ENCODE measurements at places on chromosomes 5 and 9.

DNA sequence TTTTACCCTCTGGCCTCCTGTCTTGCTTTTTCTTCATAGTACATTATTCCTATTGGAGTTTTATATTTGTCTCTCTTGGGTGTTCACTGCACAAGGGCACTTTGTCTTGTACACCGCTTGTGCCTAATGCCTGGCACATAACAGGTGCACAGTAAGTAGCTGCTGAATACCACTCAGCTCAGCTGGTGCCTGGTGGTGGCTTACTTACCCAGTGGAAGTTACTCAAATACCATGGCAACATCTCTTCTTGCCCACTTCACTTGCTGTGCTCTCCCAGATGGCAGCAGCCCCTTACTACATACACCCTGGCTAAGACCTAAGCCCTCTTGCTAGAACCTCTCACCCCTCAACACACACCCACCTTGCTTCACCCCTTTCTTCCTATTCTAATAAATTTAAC, 11.3 kb upstream of the SKP1 start:
- DNase-seq, result no peak

GRCh38 chr5:176360894-176361436, 599 bp downstream of the KIAA1191 start:
- no peak for DNase-seq

DNA sequence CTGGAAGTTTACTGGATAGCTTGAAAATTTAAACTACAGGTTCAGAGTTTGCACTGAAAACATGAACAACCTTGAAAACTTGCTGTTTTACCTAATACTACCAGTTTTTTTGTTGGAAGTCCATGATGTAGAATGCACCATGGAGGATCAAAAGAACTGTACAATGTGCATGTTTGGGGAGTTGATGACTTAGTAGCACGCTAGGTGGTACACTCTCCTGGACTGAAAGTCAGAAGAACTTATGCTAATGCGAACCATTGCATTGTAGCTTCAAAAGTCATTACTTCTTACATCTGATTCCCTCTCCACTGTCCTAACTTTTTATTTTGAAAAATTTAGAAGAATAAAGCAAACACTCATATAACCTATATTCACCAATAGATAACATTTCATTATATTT, 211.0 kb downstream of the OSTF1 start:
- DNase-seq, result no peak

- DNase-seq, result no peak
Observed at GRCh38 chr5:139443831-139444453, 4.6 kb upstream of the DNAJC18 start.

DNA sequence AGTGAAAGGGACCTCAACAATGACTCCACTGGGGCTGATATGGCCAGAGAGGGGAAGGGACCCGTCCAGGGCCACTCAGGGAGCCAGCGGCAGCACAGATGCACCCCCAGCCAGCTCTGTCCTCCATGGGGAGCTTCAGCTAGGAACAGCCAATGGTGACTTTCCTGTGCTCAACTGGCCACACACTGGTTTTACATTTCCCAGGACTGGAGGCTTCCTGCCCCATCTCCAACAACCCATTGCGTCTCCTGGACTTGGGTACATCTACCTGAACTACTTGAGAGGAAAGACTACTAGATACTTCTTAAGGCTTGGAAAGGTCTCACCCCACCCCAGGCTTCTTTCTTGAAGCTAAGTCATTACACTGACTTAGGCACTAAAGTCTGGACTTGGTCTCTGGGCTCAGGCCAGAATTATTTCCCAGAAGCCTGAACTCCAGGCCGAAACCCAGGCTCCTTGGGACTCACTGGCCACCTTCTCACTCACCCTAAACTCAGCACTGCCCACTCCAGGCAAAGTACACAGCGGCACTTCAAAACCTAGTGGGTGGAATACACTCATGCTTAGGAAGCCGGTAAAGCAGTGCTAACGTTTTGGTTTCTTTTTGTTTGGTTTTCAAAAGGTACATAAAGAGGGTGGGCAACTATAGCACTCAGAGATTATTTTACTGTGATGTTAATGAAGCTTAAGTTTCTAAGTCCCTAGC, 1.5 kb downstream of the IGFBPL1 start:
- DNase-seq, result no peak

DNA sequence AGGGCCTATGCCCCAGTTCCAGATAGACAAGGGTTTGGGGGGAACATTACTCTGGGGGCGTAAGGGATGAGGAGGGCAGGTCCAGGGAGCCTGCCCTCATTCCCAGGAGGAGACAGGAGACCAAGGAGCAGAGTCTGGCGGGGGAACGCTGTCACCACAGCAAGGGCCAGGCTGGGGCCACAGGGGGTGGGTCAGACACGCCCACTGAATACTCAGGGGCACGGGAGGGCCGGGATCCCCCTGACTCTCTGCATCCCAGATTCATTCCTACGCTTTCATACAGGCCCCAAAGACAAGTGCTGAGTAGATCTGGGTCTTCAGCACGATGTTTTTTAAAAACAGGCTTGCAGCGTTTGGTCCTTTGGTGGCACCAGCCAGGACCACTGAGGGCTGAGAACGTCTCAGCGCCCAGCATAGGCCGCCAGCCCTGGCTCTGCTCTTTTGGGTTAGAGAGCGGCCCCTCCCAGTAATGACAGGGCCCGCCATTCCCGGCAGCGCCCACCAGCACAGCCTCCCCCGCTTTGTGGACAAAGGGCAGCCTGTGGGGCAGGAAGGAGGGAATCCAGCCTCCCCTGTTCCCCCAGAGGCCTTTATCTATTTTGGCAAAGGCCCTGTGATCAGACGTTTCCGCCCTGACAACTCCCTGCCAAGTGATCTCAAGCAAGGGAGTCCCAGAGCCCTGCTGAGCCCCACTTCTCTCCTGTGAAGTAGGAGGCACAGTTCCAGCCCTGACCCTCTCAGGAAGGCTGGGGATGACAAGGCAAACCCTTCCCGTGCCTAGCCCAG, 24.9 kb downstream of the NEK6 start:
- no peak for DNase-seq

- DNase-seq, result no peak
Observed at GRCh38 chr9:115142517-115143270, 24.7 kb upstream of the TNC start.

GRCh38 chr9:109149089-109149488, 18.0 kb downstream of the FRRS1L start:
- no peak for DNase-seq

- no peak for DNase-seq
Observed at GRCh38 chr5:140312791-140313189, 9.9 kb upstream of the PFDN1 start.

GRCh38 chr5:55896238-55896637, 45.1 kb downstream of the IL31RA start:
- no peak for DNase-seq

- DNase-seq, result no peak
Observed at GRCh38 chr9:14412775-14413174, 98.8 kb upstream of the NFIB start.
